ENCODE measurements at places on chromosomes 13 and 19.
A peak's percentile ranks its signal among the peaks of the same experiment; 100 is the strongest.

- no peak for DNase-seq
Observed at GRCh38 chr13:49806126-49806536, 13.6 kb upstream of the KPNA3 start.

GRCh38 chr13:94243551-94243950 lies 235.9 kb downstream of the DCT start:
- no peak for DNase-seq

- DNase-seq = no peak
Observed at GRCh38 chr13:114015111-114015968, 41.5 kb upstream of the C13orf46 start.

DNA sequence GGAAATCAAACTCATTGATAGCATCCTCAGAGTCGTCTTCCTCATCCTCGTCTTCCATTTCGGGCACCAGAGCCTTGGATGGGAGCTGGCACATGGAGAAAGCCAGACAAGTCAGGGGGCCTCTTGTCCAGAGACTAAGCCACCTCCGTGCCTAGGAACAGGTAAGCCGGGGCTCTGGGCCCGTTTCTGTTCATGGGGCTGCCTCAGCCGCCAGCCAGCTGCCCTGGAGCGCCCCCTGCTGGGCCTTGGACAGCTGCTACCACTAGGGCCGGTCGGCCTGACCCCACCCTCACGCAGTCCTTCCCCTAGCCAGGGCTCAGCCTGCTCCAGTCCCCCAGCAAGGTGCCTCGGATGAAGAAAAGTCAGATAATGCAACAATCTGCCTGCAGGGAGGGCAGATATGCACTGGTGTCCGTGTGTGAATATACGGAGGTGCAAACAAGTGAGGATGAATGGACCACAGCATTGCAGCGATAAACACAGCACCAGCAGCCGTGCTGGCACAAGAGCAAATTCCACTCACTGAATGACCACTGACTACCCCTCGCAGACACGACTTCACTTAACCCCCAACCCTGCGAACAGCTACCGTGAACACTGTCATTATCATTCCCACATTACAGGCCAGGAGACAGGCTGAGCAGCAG lies 11.9 kb upstream of the PRKD2 start:
- DNase-seq = peak; percentile 89

DNA sequence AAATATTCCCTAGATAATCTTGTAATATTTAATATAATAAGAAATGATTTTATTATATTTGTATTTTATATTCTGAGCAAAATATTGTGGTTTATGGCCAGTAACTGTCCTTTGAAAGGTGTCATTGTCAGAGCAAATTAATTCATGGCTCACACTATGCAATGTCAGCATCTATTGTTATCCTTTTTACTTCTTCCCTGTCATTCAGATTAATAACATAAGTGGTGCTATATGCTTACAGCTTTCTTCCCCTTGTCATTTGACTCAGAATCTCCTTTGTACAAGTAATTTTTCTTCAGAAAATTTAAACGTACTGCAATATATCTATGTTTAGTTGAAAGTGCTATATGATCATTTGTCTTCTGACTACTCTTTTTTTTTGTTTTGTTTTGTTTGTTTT lies 1738.2 kb upstream of the MIR17HG start:
- DNase-seq = no peak

GRCh38 chr19:8088752-8089663 lies 36.4 kb downstream of the CCL25 start:
- DNase-seq = no peak

GRCh38 chr19:1361601-1362386 lies 21.9 kb upstream of the NDUFS7 start:
- DNase-seq = peak; percentile 36

DNA sequence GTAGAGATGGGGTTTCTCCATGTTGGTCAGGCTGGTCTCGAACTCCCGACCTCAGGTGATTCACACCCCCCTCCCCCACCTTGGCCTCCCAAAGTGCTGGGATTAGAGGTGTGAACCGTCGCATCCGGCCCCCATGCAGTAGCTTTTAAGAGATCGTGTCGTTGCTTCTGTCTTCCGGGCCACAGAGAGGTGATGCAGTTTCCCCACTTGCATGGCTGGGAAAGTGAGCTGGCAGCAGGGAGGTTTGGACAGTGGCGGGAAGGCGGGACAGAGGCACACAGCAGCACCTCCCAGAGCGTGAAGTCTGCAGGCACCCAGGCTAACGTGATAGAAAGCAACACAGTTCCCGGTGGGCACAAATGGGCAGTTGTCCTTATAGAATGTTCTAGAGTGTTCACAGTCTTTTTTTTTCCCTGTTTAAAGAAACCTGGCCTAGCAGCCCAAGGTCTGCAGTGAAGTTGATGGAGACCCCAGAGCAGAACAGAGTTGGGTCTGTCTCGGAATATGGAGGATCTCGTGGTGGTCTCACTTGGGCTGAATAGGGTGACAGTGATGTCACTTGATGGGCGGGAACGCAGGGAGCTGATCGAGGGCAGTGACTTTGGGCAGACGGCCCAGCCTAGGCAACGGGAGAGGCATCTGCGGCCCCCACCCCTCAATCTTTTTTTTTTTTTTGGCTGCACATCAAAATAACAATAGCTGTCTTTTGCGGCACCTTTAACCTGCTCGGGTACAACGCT lies 4.9 kb downstream of the UHRF1 start:
- DNase-seq = no peak

DNA sequence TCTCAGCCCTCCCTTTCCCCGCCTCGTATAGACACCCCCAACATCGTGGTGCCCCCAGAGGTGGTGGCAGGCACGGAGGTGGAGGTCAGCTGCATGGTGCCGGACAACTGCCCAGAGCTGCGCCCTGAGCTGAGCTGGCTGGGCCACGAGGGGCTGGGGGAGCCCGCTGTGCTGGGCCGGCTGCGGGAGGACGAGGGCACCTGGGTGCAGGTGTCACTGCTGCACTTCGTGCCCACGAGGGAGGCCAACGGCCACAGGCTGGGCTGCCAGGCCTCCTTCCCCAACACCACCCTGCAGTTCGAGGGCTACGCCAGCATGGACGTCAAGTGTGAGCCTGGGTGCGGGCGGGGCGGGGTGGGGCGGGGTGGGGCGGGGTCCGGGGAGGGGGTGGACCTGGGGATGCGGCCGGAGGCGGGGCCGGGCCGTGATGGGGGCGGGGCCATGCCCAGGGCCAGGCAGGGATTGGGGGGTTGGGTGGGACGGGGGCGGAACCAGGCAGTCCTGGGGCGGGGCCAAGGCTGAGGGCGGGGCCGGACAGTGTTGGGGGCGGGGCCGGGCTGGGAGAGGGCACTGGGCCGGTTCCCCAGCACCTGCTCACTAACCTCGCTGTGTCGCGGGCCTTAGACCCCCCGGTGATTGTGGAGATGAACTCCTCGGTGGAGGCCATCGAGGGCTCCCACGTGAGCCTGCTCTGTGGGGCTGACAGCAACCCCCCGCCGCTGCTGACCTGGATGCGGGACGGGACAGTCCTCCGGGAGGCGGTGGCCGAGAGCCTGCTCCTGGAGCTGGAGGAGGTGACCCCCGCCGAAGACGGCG lies 7.8 kb downstream of the MAG start:
- DNase-seq = no peak

GRCh38 chr13:64305246-64305645 lies 2889.6 kb upstream of the PCDH20 start:
- peak; percentile 14 for DNase-seq

DNA sequence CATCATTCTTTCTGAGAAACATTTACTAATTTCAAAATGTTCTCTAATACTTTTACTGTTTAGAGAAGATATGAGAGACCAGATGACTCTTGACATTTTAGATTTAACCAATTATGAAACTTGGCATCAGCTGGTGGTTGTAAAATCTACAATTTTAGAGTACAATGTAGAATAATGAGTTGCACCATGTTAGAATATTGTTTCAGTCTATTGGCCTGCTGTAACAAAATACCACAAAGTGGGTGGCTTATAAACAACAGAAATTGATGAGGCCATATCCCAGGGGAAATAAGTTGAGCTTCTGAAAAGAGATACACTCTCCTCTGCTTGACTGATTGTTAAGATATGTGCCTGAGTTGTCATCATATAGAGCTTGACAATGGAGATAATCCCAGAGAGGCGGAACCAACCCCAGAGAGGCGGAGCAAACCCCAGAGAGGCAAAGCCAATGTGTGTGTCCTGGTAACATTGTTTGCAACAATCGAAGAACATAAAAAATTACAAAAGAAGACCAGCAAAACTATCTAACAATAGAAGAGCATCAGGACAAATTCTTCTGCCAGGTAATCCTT lies 373.0 kb upstream of the SLITRK1 start:
- no peak for DNase-seq

- peak; percentile 33 for DNase-seq
Observed at GRCh38 chr13:46530084-46530935, 22.7 kb upstream of the LRCH1 start.

DNA sequence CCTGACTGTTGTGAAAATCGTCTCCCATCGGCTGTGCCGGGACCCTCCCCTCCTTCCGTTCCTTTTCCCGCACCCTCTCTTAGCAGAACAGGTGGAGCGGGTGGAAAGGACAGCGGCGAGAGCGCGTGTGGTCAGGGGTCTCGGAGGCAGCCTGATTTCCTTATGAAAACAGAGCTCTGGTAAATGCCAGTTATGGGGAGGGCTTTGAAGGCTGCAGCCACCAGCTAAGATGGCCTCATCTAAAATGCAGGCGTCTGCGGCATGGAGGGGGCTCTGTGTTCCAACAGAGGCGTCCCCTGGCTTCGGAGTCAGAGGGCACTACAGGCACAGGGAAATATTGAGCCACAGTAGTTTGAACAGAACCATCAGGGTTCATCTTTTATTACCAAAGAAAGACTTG lies 93.8 kb upstream of the SOX1 start:
- DNase-seq = no peak

GRCh38 chr13:91639330-91639729 lies 240.9 kb downstream of the GPC5 start:
- no peak for DNase-seq

DNA sequence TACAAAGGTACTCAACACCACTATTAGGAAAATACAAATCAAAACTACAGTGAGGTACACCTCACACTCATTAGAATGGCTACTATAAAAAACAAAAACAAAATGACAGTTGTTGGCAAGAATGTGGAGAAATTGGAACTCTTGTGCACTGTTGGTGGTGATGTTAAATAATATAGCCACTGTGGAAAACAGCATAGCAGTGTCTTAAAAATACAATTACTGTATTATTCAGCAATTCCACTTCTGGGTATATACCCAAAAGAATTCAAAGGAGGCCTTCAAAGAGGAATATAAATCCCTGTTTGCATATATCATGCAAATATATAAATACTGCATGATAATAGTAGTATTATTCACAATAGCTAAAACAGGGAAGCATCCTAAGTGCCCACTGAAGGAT lies 66.8 kb downstream of the CDK8 start:
- no peak for DNase-seq

GRCh38 chr19:19056636-19057275 lies 7.0 kb upstream of the SLC25A42 start:
- no peak for DNase-seq

GRCh38 chr13:66994517-66995202 lies 235.5 kb downstream of the PCDH9 start:
- DNase-seq = no peak

- no peak for DNase-seq
Observed at GRCh38 chr19:6906559-6907060, 19.2 kb downstream of the ADGRE1 start.

DNA sequence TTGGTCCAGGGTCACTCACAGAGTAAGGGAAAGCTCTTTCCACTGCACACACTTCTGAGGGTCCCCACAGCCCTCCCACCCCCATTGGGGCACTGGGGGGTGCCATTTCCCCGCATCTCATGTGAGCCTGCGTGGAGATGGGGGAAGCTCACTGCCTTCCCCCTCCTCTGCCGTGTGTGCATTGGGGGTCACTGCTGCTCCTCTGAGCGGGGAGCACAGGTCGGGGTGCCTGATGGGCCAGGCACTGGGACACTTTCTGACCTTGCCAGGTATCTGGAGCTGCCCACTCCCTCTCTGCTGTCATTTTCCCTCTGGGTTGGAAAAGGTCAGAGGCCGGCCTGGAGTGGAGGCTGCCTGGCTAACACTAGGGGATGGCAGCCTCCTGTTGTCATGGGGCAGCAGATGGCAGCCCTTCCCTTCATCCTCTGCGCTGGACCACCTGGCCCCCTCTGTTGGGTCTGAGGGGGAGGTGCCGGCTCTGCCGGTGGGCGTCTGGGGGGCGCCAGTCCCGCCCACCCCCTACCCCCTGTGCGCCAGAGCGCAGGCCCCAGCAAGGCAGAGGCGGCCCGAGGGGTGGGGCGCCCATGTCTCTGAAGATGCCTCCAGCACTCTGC lies 9.1 kb downstream of the SSBP4 start:
- no peak for DNase-seq

DNA sequence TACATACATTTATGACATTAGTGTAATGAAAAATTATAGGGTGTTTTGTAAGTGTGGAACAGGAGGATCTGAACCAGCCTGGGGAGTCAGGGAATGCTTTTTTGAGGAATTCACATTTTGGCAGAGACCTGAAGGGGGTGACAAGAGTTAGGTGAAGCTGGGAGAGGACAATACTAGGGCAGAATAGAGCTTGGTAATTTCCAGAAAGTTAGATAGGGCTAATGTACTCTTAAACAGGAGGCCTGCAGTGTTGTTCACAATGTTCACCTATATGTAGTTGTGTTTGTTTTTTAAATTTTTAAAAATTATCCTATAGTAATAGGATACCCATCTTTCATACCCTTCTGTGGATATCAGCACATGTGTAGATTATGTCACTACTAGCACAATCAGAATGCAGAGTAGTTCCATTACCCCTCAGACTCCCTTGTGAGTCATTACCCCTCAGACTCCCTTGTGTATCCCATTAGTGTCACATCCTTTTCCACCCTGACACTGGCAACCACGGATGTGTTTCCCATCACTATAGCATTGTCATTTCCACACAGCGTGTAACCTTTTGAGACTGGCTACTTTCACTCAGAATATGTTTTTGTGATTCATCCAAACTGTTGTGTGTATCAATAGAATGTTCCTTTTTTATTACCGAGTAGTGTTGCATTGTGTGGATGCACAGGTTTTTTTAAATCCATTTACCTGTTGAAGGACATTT lies 43.1 kb downstream of the PCCA start:
- peak; percentile 86 for DNase-seq

DNA sequence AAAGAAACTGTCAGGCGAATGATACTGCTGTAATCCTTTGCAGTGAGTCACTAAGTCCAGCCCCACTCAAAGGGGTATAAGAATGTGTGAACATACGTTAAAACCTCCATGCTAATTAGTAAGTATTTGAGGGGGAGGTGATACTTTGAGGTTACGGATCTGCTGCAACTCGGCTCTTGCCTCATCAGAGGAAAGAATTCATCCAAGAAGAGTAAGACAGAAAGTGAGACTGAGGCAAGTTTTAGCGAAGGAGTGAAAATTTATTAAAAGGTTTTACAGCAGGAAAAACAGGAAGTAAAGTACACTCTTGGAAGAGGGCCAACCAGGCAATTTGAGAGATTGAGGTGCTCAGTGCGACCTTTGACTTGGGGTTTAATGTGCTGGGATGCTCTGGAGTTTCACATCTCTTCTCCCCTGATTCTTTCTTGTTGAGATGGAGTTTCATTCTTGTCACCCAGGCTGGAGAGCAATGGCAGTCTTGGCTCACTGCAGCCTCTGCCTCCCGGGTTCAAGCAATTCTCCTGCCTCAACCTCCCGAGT lies 9.8 kb downstream of the CLEC4M start:
- no peak for DNase-seq

All from GM03348 (cell line).